Choroid plexus epithelial cell (primary cell): ENCODE measurements at places on chromosomes 2 and 18.

DNA sequence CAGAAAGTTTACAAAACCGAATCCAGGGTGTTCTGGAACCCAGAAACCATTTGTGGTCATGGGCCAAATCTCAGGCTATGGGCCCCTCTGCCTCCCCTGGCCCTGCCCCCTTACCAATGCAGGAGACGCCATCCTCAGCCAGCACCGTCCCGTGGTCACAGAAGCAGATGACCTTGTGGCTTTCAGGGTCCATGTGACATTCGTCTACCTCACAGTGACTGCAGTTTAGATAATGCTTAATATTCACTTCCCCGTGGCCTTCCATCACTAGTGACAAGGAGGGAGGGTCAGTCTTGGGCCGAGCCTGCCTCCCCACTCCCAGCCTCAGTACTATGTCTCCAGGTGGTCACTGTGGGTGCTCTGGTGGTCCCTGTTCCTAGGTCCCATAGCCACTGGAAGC is 111.6 kb downstream of the CLIP4 start:
- no peak for DNase-seq

- no peak for DNase-seq
Measured at GRCh38 chr2:109376796-109377495, 236.8 kb downstream of the SEPTIN10 start.

DNA sequence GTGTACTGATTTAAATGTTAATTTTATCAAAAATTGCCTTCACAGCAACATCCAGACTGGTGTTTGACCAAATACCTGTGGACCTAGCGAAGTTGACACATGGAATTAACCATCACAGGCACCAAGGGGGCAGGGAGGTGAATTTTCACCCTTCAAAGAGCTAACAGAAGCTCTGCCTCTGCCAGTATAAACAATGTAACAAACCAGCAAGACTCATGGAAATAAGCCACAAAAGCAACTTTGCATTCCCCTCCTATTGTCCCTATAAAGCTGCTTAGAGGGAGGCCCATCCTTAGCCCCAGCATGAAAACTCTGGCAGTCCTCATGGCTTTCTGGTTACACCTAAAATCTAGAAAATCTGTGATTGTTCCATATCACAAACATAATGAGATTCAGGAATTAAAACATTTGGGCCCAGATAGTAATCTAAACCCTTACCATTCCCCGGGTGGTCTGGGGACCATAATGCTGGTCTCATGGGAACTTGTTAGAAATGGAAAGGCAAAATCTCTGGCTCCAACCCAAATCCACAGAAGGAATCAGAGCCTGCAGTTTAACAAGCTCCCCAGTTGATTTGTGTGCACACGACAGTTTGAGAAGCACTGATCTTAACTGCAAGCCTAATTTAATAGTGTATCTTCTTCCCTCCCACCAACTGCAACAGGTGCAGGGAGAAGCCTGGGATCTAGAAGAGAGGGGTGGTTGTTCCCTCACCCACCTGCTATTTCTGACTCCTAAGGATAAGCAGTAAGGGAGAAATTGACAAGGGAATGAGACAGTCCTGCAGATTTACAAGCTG is 23.1 kb downstream of the SERPINB11 start:
- no peak for DNase-seq

DNA sequence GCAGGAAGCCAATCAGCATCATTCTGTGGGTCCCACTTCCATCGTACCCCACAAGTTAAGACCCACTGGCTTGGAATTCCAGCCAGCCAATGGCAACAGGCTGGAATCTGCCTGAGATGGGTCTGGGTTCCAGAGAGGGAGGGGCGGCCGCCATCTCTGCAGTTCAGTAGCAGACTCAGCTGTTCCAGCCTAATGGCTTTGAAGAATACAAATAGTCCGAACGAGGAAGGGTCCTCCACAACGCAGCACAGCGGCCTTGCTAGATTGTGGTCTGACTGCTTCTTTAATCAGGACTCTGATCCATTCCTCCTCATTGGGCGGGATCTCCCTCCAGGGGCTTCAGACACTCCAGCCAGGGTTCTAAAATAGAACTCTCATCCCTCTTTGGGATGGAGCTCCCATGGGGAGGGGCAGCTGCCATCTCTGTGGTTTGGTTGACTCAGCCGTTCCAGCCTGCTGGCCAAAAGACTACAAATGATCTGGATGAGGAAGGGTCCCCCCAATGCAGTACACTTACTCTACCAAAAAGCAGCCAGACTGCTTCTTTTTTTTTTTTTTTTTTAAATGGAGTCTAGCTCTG is 42.7 kb upstream of the PAIP2B start:
- DNase-seq: no peak

DNA sequence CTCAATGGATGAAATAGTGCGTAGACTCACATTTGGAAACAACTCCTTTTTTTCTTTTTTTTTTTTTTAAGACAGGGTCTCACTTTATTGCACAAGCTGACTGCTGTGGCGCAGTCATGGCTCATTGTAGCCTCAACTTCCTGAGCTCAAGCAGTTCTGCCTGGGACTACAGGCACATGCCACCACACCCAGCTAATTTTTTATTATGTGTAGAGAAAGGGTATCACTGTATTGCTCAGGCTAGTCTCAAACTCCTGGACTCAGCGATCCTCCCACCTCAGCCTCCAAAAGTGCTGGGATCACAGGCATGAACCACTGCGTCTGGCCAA is 17.4 kb downstream of the HAT1 start:
- DNase-seq: no peak

DNA sequence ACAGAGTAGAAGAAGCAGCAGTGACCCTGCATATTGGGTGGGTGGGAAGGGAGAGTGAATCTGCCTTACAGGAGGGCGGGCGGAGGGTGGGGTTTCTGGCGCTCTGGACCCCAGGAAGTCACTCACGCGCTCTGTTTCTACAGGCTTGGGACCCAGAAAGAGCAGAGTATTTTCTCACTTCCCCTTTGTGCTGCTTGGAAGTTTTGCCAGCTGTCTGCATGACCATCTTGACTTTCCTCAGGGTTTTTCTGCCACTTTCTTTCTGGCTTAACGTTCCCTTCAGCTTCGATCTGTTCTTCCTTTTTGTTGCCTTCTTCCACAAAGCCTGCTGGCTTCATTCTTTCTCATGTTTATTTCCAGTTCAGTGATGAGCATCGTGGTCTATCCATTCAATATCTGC is 383.1 kb downstream of the GALR1 start:
- DNase-seq: no peak

GRCh38 chr18:830315-830901 is 18.4 kb upstream of the YES1 start:
- DNase-seq: peak; percentile 70

- no peak for DNase-seq
Measured at GRCh38 chr2:229095472-229095871, 175.6 kb downstream of the PID1 start.

GRCh38 chr18:44909191-44909719 is 228.6 kb downstream of the SETBP1 start:
- DNase-seq: peak; percentile 54

DNA sequence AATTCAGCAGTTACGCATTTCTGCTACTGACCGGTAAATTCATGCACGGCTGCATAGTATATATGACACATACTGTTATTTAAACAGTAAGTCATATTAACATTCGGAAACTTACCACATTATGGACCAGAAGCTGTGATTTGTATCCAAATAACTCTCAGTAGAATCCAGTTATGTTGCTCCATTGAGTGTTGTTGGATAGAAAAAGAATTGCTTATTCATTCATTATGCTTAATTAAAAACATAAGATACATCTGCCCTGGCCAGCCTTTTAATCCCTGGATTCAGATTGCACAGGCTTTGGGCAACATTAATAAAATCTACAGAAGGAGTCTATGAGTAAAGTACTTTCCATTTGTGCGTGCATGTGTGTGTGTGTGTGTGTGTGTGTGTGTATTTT is 111.3 kb downstream of the CPS1 start:
- DNase-seq: no peak

DNA sequence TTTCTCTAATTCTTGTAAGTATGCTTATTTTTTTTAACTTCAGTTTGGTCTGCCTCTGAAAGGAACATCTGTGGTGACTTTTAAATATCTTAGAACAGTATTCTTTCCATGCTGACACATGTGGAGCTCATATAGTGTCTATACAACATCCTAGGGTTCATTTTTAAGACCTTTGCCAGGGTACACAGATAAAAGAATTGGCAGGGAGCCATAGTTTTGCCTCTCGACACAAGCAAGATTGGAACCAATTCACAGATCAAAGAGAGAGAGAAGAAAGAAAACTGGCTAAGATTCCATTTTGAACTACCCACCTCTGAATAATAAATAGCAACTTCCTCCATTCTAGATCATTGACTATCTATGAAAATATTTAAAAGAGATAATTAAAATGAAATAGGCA is 142.7 kb upstream of the ST6GAL2 start:
- no peak for DNase-seq

- DNase-seq: no peak
Measured at GRCh38 chr18:9549405-9549804, 65.0 kb downstream of the PPP4R1 start.

DNA sequence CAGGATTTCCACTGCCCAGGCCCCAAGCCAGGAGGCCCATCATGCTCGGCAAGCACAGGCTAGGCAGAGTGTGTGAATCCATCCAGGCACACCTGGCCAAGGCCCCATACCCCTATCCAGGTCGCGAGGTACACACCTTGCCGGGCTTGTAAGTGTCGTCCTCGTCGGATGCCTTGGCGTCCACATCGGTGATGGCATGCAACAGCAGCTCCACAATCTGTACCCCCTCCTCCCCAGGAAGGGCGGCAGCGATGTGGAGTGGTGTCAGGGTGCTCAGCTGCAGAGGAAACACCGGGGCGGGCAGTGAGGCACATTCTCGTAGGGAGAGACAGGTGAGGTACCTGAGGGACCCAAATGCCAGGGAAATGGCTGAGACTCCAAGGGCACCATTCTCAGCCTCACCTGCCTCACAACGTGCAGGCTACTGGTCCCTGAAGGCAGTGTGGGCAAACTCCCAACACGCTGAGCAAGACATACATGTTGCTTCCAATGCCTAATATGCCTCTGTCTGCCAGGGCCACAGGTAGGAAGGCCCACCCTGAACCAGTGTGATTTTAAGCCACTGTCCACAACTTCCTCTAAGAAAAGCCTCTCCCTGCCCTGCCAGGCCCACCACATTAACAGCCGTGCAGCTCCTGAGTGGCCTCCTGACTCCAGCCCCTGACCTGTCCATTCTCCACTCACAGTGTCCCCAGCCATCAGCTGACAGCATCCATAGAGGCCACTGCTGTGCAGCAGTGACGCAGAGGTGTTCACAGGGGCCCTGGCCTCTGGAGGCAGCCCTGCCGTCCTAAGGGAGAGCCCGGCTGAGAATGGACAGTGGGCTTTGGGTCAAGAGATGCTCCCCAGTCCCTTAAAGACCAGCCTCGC is 44.9 kb downstream of the ANKMY1 start:
- DNase-seq: no peak

DNA sequence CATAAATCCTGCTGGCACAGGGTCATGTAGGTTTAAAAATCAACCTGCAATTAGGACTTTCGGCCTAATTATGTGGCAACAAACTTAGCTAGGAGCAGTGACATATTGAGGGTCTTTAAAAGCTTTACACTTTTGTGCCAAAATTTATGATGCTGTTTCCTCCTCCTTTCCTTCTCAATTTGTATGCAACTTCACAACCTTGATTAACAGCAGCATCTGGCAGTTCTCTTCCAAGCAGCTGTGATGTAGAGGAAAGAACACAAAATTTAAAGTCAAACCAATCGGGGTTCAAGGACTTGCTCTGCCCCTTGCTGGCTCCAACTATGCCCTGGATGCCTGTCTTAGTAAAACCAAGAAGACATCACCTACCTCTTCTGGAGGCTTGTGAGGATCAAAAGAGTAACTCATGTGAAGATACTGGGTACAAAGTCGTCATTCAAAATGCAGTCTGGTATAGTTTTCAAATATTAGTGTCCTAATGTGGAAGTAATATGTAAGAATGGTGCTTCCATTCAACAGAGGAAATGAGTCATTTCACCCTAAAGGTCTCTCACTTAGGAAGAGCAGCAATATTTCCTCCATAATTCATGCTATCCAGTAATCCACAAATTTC is 94.7 kb downstream of the ANKRD44 start:
- DNase-seq: peak; percentile 55

DNA sequence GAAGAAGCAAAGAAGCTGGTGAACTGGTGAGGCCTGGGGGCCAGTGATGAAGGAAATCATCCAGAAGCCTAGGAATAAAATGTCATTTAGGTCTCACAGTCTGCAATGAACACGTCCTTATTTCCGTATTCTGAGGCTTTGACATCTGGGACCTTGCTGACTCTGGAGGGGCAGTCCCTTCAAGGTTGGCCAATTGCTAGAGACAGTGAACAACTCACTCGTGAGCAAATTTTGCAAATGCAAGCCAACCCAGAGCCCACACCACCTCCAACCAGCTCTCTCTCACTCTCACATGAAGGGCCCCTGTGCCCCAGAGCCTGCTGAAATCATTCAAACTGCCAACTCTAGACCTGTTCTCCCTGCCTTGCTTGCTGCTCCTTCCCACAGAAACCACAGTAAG is 279.1 kb upstream of the LYPD1 start:
- no peak for DNase-seq

DNA sequence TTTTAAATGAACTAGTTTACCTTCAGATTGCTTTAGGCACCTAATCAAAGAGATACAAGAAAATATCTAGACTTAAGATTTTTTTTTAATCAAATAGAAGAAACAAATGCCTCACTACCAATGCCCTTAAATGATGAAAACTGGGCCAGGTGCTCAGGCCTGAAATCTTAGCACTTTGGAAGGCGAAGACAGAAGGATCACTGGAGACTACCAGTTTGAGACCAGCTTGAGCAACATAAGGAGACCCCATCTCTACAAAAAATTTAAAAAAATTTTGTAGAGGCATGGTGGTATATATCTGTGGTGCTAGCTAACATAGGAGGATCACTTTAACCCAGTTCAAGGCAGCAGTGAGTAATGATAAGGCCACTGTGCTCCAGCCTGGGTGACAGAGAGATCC is 675.1 kb downstream of the NRXN1 start:
- no peak for DNase-seq

DNA sequence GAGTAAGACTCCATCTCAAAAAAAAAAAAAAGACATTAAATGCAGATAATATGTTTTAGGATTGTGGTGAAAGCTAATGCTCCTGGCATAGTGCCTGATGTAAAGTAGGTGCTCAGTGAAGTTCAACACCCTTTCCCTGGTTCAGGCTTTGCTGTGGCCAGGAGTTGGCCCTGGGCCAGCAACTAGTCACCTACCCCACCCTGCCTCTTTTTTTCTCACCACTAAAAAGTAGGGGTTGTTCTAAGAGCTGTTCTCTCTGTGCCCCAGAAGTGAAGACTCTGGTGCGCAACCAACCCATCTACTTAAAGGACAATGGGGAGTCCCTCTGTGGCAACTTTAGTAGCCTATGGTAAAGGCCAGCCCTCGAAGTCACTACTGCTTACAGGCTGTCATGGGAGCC is 75.9 kb downstream of the DNMT3A start:
- no peak for DNase-seq

- DNase-seq: no peak
Measured at GRCh38 chr18:6781142-6781714, 51.7 kb downstream of the ARHGAP28 start.

- peak; percentile 75 for DNase-seq
Measured at GRCh38 chr18:56200381-56200911, 437.9 kb downstream of the TXNL1 start.
